Activated naive CD8-positive, alpha-beta T cell treated with anti-CD3 and anti-CD28 coated beads, Interleukin-2, amount 10 ng/mL, durations not matched to agents 7 days and 5 days (primary cell): ENCODE measurements at places on chromosomes 16 and 17. TPM values are rescaled to one million over a fixed set of nuclear protein-coding genes. Genes with fewer than 3 reads are reported as not detected.

Gene MBTD1
- total RNA-seq = 15.6 TPM

DNA sequence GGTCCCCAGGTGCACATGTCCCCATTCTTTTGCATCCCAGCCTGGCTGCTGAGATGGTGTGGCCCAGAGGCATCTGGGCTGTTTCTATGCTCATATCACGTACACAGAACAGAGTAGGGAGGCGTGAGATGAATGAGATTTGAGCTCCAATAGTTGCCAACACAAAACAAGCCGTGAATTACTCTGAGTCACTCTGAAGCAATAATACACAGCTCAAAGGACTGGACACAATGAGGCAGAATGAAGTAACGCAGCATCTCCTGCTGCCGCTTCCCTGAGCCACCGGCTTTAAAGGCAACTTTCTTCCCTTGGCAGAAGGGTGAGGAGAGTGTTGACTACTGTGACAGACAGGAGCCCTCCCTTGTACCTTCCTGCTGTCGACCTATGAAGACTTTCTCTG is 33.9 kb upstream of the CLEC18B start:
- no peak for DNase-seq

DNA sequence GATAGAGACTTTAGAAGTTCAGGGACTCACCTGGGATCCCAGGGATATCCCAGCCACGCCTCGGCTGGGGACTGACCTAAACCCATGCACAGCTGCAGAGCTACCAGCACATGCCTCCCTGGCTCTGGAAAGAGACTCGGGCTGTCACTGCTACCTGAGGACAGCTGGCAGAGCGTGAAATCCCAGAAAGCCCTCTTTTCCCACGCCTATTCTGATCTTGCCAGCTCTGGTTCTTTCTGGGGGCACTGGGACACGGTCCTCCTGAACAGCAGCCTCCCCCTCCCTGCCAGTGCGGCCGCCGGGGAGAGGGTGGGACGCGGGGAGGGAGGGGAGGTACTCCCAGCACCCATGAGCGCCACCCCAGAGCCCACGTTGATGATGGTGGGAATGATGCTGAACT is 10.8 kb downstream of the P2RX5 start:
- DNase-seq = no peak

Gene CLEC3A
- not detected for total RNA-seq

- no peak for DNase-seq
These were observed 14.0 kb upstream of the CCL2 start for GRCh38 chr17:34241062-34241461.
